T-helper 2 cell treated with Interferon-gamma antibody and Interleukin-4, amounts not matched to agents 100 ng/mL and 5 ng/mL, for 36 hours (primary cell): ENCODE measurements at places on chromosomes 16 and 17. TPM values are rescaled to one million over a fixed set of nuclear protein-coding genes. Genes with fewer than 3 reads are reported as not detected.

KRT36 gene
- total RNA-seq = not detected in 2 replicates

CRYBA1 gene
- total RNA-seq = not detected in 2 replicates

CFAP97D1 gene
- total RNA-seq = not detected in 2 replicates

CCL18 gene
- total RNA-seq = not detected in 2 replicates
